ENCODE measurements at places on chromosomes 4 and X.

DNA sequence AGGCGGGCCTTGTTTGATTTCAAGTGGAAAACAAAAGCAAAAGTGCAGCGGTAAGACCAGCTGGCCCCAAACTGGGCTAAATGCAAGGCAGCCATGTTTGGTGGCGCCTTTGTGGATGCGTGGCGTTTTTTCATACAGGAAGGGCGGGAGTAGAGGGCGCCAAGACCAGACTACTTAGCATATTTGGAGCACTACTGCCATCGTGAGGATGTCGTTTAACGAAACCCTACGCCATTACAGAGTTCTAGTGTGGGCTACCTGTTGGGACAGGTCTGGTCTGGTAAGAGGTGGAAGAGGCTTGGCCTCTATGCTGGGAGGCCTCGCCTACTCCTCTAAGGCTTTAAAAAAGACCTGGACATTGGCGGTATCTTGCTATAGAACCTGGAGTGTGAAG lies 230.7 kb upstream of the STK26 start:
- DNase-seq: no peak

DNA sequence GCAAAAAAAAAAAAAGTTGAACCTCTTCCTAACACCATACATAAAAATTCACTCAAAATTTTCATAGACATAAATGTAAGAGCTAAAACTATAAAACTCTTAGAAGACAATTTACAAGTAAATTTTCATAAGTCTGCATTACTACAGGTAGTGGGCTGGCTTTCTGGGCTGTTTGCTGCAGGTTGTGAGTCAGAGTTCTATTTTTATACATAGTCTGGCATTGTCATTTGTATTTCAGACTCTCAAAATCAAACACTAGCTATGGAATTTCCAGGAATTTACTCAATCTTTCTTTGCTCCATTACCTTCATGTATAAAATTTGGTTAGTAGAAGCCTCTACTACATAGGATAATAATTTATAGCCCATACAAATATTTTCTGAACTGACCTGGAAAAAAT lies 227.2 kb downstream of the COX18 start:
- no peak for DNase-seq

DNA sequence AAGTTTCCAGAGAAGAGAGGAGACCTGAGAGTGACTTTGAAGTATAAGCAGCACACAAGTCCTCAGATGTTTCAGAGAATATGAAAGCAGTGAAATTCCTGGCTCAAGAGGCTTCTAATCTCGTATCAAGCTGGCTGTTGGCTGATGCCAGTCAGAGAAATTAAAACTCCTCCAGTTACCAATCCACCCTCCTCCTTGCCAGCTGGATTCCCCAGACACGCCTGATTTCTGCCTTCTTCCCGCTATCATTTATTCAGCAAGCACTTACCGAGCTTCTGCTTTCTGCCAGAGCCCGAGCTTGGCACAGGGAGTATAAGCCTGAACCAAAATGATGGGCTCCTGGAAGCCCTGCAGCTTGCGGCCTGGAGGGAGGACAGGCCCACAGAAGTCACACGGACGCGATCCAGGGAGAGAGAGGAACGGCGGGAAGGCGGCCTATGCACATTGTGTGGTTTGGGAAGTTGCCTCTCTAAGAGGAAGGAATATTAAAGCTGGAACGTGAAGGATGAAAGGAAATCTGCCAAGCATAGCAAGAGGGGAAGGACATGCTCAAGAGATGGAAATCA lies 102.4 kb upstream of the TBL1X start:
- no peak for DNase-seq

GRCh38 chr4:20318909-20319277 lies 67.2 kb downstream of the SLIT2 start:
- DNase-seq: no peak

DNA sequence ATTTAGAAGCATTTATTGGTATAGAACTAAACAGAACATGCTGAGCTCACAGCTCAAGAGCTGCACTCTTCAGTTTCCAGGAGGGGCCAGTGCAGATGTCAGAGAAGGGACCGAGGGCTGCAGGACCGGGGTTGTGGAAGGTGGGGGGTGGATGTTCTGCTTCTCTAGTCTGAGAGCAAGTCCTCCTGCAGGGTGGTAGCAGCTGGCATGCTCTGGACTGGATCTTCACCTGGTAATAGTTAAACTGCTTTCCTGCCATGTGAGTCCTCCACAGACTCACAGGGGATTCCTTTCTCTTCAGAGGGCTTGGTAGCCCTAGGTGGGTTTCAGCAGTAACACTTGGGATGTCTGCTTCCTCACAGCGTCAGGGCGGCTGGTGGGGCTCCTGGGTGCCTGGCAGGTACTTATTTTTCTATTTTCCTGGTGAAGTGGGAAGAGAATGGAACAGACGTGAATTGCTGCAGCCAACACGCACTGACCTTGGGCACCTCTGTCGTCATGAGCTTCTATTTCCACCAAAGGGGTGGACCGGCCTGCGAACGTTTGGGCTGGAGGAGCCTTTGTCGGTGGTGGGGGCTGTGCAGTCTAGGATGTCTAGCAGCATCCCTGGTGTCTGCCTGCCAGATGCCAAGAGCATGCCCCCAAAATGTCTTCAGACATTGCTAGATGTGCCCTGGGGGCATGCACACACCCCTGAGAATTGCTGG lies 2.5 kb downstream of the MAEA start:
- no peak for DNase-seq

- no peak for DNase-seq
Measured at GRCh38 chr4:131632877-131633276, 1516.2 kb upstream of the PCDH10 start.

- DNase-seq: no peak
Measured at GRCh38 chr4:182564724-182565369, 321.6 kb downstream of the TENM3 start.

GRCh38 chr4:79211490-79211889 lies 114.4 kb downstream of the NAA11 start:
- no peak for DNase-seq

- no peak for DNase-seq
Measured at GRCh38 chr4:122663814-122664610, 43.1 kb upstream of the IL21 start.

DNA sequence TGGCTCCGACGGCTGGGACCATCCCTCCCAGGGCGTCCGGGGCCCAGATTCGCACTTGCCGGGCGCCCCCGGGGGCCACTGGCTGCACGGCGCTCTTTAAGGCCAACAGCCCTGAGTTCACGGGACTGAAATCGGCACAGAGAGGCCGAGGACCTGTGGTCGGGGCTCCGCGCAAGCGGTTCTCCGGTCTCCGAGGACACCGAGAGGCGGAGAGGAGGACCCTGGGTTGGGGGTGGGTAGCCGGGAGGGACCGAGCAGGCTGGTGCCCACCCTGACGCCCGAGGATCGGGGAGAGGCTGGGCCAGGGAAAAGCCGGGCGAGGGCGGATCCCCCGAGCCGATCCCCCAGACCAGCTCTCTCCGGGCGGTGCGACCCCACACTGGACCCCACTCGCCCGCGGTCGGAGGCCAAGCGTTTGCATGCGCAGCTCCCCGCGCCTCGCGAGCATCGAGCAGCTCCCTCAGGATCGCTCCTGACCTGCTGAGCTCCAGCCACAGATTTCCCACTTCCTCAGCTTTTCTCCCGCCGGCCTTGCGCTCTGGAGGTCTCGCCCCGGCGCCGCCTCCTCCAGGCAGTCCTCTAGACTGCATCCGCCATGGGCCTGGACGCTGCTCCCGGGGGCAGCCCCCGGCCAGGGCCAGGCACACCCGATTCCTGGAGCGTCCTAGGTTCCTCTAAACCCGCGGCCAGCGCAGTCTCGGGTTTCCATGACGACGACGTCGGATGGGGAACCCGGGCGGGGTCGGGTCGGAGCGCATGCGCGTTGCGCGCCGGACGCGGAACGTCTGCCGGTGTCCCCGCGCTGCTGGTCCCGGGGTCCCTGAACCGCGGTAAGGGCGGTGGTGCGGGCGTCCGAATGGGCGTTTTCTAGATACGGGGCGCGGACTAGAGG lies 17.6 kb upstream of the NAT8L start:
- peak; percentile 49 for DNase-seq

- DNase-seq: no peak
Measured at GRCh38 chrX:57918750-57919436, 8.6 kb upstream of the ZXDA start.

DNA sequence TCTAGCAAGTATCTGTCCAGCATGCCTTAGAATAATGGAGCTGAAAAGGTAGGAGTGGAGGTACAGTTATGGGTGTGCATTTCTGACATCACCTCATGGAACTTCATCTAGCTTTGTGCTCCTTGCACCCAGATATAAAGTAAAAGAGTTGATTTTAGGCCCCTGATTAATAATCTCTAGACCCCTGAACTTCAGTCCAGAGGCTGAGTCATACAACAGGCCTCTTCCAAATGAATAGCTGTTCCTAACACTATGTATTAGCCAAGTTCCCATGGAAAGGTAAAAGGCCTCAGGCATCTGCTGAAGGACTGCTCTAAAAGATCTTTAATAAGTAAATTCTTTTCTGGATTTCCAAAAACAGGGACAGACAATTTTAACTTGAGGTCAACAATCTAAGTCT lies 16.2 kb downstream of the TBC1D9 start:
- no peak for DNase-seq

DNA sequence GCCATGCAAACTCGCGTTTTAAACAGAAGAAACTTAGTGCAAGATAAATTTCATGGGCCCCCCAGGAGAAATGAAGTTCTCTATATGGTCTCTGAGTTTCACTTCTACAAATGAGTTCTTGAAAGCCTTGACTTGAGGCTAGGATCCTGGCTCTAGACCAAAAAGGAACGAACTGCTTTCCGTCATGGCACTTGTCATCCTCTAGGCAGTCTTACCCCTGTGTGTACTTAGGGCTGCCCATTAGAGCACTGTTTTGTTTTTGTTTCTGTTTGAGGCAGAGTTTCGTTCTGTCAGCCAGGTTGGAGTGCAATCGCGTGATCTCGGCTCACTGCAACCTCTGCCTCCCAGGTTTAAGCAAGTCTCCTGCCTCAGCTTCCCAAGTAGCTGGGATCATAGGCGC lies 29.0 kb downstream of the RNF4 start:
- peak; percentile 3 for DNase-seq

GRCh38 chrX:13091111-13091765 lies 46.8 kb upstream of the FAM9C start:
- peak; percentile 32 for DNase-seq

DNA sequence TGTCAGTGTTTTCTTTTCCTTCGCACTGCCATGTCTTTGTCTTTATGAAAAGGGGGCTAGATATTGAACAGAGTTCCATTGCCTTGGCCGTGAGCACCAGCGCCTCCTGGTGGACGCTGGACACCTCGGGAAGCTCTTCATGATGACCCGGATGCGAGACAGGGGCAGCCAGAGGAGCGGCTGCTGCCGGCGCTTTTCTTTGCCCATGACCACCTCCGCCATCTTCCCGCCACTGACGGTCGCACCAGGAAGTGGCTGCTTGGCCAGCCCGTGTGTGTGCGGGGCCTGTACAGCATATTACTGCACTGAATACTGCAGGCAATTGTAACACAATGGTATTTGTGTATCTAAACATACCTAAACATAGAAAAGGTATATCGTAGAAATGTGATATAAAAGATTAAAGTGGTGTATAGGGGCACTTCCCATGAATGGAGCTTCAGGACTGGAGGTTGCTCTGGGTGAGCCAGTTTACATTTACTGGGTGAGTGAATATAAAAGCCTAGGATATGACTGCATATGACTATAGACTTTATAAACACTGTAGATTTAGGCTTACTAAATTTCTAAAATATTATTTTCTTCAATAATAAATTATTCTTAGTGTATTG lies 15.8 kb upstream of the GRIA2 start:
- DNase-seq: no peak
